ENCODE measurements at places on chromosomes 6 and 20. TPM values are rescaled to one million over a fixed set of nuclear protein-coding genes. Genes with fewer than 3 reads are reported as not detected.

PRICKLE4 gene
- total RNA-seq = 4.9 TPM

GRCh38 chr6:87700397-87701343 is 1.4 kb downstream of the AKIRIN2 start:
- DNase-seq = peak; percentile 21

DNA sequence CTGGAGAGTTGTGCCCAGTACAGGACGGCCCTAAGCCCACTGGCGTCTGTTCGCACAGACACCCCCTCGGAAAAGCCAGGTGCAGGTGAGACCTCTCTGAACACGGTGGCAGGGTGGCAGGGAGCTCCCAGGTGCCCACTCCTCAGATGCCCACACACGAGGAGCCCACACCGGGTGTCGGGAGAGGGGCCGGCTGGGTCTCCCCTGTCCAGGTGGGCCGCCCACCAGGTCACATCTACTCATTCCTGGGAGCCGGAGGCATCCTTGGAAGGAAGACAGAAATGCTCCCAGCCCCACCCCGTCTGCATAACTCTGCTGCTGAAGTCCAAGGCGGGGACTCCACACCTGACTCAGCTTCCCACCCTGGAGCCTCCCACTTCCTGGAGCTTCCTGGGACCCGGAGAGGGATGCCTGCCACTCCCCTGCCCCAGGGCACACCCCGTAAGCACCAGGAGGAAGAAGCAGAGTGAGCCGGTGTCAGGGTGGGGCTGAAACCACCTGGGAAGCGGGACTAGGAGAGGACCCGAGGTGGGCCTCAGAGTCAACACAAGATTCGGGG is 2.5 kb downstream of the SRMS start:
- DNase-seq = no peak

- no peak for DNase-seq
These were observed 522.2 kb upstream of the JAG1 start for GRCh38 chr20:11195899-11196558.

DNA sequence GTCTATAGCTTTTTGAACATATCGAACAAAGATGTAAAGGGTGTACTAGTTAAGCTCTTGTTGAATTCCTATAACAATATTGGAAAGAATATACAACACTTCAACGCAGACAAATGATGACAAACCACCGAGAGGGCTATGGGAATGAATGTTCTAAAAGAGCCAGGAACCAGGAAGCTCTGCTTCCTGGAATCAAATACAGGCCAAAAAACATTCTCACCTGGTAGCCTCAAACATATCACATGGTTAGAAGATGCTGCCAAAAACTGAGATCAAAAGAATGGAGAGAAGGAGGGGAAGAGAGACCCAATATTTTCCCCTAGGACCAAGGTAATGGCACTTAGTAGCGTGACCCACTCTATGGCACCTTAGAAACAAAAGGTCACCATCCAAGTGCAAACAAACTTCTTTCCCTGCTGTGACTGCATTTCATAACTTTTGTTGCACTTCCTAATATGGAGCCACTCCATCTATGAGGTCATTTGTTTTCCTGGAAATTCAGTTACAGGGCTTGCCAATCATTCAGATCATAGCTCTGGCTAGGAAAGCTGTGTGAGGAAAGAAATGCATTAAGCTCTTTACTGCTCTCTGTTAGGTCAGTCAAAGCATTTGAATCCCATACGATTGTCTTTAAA is 199.2 kb upstream of the NT5E start:
- DNase-seq = no peak
